Cardiac fibroblast (primary cell): ENCODE measurements at places on chromosomes 5 and 9.
A peak's percentile ranks its signal among the peaks of the same experiment; 100 is the strongest.

- no peak for DNase-seq
Observed at GRCh38 chr5:40165106-40165788, 514.5 kb upstream of the PTGER4 start.

GRCh38 chr9:113536166-113536482 lies 72.6 kb downstream of the RGS3 start:
- DNase-seq: no peak

DNA sequence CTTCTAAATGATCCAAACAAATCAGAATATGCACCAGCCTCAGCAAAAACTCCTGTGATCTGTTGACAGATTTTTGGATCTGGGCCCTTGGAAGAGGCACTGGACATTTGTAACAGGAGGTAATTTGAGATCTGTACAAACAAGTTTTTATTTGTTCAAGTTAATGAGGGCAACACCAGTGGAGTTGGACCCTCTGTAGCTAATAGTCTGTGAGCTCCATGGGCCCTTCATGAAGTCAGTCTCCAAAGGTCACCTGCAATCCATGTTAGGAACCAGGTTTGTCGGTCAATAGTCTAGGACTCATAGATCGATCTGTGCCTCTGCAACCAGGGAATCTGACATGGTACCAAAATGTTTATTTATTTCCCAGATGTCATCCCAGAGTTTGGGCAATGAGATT lies 40.9 kb downstream of the PAM start:
- peak; percentile 16 for DNase-seq

- peak; percentile 47 for DNase-seq
Observed at GRCh38 chr5:88290801-88291200, 22.2 kb upstream of the TMEM161B start.

- DNase-seq: no peak
Observed at GRCh38 chr5:34555699-34556508, 100.2 kb upstream of the RAI14 start.

DNA sequence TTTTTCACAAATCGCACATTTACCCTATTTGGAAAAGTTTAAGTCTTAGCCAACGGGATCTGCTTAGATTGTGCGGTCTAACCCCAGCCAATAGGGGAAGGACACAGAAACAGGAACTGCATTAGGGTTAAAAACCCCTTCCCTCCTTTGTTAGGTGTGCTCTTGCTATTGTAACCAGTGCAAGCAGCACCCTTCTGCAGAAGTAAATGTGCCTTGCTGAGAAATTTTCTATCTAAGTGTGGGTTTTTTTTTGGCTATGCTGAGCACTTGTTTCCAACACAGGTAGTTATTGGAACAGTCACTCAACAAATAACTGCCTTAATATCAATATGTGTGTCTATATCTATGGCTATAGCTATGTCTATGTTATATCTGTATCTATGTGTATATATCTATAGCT lies 190.0 kb downstream of the TRIM32 start:
- no peak for DNase-seq

DNA sequence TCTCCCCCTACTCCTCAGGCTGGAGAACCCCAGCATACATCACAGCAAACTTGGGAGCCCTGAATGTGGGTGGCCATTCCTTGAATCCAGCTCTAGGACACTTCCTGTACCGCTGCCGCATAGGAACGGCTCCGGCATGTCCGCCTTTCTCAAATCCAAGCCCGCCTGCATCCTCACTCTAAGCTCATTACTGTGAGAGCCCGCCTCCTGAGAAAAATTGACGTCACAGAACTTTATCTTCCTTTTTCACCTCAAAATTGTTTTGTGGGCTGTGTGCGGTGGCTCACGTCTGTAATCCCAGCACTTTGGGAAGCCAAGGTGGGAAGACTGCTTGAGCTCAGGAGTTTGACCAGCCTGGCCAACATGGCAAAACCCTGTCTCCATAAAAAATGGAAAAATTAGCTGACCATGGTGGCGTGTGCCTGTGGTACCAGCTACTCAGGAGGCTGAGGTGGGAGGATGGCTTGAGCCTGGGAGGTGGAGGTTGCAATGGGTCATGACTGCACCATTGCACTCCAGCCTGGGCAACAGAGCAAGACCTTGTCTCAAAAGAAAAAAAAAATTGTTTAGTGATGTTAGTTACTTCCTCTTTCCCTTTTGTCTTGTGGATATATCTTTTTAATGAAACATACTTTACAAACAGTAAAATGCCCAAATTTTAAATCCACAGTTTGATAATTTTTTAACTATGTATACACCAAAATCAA lies 22.8 kb downstream of the RNF44 start:
- DNase-seq: no peak

- DNase-seq: no peak
Observed at GRCh38 chr5:141050622-141051520, at the start of gene PCDHB1. PCDHB1 (plus strand) TSS chr5:141051374; CDS start chr5:141051471, 97 bp downstream.
